ENCODE measurements at places on chromosomes 3 and 15.

DNA sequence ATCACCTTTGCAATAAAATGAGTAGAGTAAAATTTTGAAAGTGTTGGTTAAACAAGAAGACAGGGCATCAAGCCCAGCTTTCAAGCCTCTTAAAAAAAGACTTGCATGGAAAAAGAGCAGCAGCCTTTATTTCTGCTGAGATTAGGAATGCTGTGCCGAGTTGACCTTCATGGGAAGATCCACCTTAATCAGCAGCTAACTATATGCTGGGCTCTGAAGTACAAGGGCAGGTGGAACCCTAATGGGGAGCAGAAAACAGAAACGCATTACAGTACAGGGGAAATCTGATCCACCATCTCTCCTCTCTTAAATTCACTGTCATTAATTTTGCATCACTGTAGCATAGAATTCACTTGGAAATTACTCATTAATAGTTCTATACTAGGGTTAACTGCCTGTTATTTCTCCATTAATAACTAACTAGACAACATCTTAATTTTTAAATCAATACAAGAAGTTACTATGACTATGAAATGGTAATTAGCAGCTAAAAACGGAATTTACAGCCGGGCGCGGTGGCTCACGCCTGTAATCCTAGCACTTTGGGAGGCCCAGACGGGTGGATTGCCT lies 133.6 kb downstream of the GHSR start:
- no peak for DNase-seq

- DNase-seq: no peak
Measured at GRCh38 chr3:32147509-32147908, 41.1 kb downstream of the GPD1L start.

GRCh38 chr15:67089217-67090193 lies 24.1 kb downstream of the SMAD3 start:
- no peak for DNase-seq

- no peak for DNase-seq
Measured at GRCh38 chr3:67030785-67031740, 33.0 kb downstream of the KBTBD8 start.

- no peak for DNase-seq
Measured at GRCh38 chr3:20105513-20106280, 65.5 kb downstream of the KAT2B start.

- DNase-seq: no peak
Measured at GRCh38 chr3:181940703-181941102, 229.0 kb downstream of the SOX2 start.

DNA sequence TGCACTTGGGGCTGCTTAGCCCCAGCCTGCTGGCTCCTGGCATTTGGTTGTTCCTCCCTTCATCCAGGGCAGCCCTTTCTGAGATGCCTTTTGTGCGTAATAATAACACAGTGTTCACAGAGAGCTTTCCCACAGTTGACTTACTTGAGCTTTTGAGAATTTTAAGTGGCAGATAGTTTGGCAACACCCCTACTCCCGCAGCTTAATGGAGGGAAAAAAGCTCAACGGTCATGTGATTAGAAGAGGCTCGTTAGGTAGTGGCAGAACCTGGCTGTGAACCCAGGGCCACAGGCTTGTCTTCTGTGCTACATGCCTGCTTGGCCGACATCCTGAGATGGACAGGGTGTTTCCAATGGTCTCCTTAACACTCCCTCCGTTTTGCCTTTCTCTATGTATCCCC lies 4.7 kb downstream of the KBTBD13 start:
- no peak for DNase-seq

DNA sequence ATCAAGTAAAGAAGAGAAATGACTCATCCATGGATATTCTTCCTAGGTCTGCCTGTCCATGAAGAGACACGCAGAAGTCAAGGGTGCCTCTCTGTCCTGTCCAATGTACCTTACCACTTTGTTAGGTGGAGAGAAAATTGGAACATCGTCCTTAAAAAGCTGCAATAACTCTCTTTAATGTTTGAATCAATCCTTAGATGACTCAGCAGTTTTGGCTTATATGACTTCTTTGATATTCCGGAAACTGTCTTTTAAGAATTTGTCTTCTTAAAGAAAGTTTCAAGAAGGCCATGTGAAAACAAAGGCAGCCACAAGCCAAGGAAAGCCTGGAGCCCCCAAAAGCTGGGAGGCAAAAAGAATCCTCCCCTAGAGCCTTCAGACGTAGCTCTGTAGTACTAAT lies 49.2 kb downstream of the MRPL3 start:
- DNase-seq: no peak

DNA sequence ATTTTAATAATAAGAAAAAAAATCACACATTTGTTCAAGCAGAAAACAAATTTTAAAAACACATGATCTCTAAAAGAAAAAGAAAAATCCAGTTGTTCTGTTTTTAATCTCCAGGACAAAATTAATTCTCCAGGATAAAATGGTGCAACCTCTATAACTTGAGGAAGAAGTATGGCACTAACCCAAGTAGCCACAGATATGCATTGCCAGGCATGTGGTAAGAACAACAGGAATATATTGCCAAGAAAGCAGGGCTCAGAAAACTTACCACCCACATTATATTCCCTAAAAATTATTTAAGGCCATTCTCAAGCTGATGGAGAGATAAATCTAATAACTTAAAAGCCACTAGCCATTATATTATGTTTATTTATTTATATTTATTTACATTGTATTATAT lies 295.7 kb upstream of the TMCO5A start:
- DNase-seq: no peak

DNA sequence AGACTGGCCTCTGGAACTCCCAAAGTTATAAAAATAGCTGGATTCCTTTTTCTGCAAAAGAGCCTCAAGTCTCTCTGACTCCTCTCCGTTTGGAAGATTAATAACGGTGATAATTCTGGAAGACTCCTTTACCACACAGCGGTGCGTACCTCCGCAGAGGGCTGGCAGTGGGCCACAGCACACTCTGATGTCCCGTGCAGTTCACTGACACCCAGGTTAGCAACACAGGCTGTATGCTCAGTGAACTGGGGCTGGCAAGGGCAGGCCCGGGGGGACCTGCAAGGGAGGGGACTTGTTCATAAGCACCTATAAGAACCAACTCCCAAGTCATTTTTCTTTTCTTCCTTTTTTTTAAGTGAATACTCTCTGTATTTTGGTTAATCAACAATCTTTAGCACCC lies 120.3 kb upstream of the TJP1 start:
- DNase-seq: no peak

DNA sequence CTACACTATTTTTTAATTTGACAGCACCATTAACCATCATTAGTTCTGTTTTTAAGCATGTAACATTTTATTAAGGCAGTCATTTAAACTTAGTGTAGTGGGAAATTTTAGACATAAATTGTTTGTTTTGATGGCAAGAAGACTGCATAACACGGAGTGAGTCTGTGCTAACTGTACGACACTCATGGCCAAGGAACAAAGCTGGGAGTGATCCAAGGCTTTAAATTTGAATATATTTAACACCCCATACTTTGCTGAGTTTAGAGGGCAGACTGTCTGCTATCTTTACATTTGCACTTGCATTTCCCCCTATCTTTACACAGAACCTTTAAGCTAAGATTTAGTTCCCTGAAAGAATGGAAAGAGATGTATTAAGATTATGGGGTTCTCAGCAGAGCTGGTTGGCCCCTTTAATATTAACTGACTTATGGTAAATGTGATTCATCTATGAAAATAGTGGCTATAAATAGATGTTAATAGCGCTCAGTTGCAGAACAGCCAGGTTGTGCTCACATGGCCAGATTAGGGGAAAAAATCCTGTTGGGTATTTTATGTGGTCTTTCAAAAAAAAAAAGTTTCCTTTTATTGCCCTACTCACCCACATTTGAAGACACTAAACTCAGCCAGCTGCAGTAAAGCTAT lies 120.7 kb downstream of the CMSS1 start:
- DNase-seq: no peak

DNA sequence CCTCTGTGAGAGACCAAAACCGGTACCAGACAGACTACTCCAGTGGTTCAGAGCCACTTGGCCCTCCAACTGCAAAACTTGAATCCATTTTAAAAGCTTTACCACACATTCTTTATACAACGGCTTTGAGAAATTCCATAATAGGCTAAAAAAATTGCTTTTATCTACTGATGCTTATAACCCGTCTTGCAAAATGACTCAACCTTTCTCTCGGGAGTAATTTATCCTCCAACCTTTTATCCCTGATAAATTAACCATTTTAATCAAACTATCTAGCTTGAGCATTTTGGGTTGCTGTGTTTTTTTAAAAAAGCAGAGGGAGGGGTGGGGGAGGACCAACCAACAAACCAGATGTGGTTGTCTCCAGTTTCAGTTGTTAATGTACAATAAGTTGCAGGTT lies 275.7 kb upstream of the LRTM1 start:
- no peak for DNase-seq

- DNase-seq: no peak
Measured at GRCh38 chr3:68256635-68257223, 602.3 kb upstream of the SUCLG2 start.

GRCh38 chr15:33956397-33956796 lies 11.9 kb upstream of the CHRM5 start:
- no peak for DNase-seq

GRCh38 chr15:40150163-40150925 lies 10.5 kb upstream of the BUB1B start:
- no peak for DNase-seq

DNA sequence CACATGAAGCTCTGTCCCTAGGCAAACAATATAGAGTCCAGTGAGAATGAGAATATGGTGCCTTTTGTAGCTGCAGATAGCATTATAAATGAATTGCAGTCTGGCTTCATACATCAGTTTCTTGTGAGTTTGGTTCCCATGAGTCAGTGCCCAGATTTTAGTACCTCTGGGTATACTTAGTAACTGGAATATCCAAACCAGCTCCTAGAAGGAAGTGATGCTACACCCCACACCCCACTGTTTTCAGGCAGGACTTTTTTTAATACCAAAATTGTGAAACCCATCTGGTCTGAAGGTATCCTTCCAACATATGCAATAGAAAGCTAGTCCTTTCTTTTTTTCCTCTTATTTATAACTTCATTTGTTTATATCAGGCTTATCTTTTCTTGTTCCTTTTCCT lies 42.1 kb upstream of the FOXP1 start:
- DNase-seq: no peak

GRCh38 chr3:114112696-114113095 lies 56.2 kb downstream of the QTRT2 start:
- no peak for DNase-seq

DNA sequence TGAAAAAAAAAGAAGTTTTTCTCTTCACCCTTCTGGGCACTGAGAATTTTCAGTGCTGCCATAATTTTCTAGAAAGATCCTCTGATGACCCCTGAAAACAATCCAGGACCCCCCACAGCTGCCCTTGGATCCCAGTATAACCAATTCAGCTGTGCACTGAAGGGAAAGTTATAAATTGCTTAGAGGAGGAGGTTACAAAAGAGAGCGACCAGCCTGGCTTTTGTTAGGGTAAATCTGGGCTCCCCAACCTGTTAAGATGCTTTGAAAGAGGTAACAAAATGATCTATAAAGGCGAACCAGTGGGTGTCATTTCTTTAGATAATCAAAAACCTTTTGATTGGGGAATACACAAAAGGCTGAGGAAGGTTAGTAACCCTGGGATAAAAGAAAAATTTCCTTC lies 407.9 kb upstream of the ATP11B start:
- DNase-seq: no peak

GRCh38 chr3:130488288-130488687 lies 28.7 kb upstream of the COL6A6 start:
- DNase-seq: no peak

DNA sequence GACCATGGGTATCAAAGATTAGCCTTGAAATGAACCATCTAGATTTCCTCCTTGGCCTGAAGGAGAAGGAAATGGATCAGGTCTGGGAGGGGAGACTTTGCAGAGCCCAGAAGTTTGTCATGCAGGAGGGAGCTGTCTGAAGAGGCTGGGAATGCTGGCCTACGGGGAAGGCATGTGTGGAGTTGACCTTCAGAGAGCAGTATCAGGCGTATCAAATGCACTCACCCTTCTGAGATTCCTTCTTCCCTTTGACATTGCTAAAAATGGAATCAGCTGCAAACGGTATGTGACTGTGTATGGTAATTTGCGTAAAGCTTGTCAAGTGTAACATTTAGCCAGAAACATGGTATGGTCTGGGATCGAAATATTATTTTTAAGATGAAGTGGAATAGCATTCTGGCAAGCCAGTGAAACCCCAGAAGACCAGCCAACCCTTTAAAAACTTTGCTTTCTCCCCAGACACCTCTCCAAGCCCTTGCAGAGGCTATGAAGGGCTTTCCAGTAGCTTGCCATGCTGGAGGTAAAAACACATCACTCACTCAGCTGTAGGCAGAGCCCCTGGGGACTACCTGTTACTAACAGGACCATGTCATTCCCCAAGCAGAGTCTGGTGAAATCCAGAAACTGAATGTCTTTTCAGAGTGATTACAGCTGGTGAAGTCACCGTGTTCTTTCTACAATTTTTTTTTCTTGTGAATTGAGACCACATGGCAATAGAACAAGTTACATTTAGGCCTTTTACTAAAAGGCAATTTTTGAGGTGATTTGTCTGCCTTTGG lies 174.7 kb upstream of the SLC24A5 start:
- no peak for DNase-seq

GRCh38 chr3:142837526-142837925 lies 51.4 kb downstream of the PCOLCE2 start:
- no peak for DNase-seq

DNA sequence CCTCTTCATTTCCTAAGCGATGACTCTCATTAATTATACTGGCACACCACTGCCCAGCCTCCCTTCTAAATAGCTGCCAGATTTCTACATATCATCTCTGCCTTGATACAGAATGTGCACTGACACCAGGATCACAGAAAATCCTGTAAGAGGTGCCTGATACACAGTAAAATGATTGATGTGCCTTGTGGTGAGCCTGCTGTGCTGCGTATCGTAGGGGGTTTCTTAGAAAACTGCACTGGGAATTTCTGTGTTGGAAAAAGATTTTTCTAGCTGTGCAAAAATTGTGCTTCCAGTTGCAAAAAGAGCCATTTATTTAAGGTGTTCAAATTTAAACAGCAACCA lies 3.0 kb upstream of the PLCH1 start:
- DNase-seq: no peak

DNA sequence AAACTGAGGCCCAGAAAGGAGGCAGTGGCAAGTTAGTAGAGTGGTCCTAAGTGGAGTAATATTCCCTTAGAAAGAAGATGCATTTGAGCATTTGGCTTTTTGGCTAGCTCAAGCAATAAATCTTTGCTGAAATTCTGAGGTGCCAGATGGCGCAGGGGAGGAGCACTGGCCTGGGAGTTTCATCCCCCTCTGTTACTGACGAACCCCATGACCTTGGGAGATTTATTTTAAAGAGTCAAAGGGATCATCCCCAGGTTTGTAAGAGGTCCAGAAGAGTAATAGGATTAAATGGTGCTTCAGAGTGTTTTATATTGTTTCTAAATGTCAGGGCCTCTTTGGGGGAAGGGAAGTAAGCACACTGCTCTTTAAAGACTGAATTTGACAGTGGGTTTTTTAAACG lies 85.1 kb upstream of the PIAS1 start:
- DNase-seq: no peak

- DNase-seq: no peak
Measured at GRCh38 chr3:141411251-141411771, 43.0 kb downstream of the ZBTB38 start.

GRCh38 chr3:23152989-23153388 lies 50.1 kb upstream of the UBE2E2 start:
- DNase-seq: no peak
